ENCODE measurements at places on chromosomes 6 and 20.

DNA sequence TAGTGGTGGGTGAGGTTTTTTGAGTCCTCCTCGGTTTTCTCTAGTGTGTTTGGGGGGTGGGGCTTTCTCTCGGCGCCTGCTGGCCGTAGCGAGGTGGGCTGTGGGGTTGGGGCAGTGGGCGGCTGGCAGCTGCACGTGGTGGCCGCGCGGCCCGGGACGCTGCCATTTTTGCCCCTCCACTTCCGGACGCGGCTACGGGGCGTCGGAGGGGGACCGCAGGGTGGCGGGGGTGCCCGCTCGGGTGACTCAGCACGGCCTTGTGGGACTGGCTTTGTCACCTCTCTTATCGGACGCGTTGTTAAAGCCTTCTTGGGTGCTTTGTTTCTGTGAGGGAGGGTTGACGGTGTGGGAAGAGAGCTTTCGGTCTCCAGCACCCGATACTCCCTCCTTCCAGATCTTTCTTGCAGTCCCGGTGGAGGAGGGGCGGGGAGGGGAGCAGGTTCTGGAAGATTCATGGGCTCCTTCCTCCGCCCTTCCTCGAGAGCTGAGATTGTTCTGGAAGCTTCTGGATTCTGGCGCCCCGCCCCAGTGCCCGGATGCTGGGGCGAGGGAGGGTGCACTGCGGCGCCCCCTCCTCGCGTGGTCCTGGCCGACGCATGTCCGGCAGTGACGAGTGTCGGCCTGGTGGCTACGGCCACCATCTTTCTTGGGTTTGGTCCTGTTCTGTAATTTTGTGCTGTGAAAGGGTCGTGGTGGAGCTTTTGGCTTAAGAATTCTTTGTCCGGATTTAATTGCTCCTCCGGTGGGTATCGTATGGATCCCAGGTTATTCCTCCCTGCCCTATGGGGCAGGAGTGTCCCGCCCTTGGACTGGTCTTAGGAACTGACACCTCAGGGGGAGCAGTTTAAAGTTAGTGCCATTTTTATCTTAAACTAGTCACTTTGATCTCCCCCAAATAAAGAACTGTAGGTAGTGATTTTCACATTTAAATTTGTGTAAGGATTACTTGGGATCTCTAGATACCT lies 719 bp downstream of the HSP90AB1 start:
- peak; percentile 81 for DNase-seq

GRCh38 chr20:47664068-47664437 lies 121.2 kb downstream of the SULF2 start:
- DNase-seq: no peak

GRCh38 chr6:20605581-20605980 lies 71.3 kb downstream of the CDKAL1 start:
- no peak for DNase-seq

DNA sequence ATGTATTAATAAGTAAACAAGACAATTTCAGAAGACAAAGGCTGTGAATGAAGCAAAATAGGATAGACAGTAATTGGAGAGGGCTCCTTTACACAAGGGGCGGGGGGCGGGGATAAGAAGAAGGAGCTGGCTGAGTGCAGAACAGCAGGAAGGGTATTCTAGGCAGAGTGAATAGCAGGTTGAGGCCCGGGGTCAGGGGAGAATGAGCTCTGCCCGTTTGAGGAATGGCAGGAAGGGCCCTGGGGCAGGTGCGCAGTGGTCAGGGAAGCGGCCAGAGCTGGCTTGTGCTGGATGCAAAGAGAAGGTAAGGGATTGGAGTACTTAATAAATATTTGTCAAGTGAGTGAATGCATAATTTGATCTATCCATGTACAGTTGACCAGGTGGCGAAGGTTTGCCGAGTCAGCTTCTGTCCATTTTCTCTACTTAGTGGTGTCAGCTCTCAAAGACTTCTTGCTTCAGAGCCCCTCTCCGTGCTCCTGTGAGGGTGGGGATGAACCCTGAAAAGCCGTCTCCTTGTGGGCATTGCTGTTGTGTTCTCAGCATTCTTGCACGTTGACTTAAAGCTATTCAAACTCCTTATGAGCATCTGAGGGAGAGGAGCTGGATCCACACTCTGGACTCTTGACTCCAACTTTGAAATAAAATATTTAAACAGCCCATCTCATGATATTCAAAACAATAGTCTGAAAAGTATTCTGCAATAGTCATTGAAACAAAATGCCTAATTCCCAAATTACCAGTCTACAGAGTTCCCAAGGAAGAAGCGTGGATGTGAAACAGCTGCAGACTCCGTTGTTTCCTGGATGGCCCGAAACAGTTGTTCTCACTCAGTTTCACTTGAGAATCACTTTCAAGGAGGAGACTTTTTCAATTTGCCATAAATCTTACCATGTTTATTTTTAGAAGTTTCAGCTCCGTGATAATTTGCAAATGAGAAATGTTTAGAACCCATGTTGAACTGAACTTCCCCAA lies 105.1 kb downstream of the EDN3 start:
- DNase-seq: no peak

GRCh38 chr6:33981421-33981820 lies 164.5 kb downstream of the GRM4 start:
- DNase-seq: no peak

DNA sequence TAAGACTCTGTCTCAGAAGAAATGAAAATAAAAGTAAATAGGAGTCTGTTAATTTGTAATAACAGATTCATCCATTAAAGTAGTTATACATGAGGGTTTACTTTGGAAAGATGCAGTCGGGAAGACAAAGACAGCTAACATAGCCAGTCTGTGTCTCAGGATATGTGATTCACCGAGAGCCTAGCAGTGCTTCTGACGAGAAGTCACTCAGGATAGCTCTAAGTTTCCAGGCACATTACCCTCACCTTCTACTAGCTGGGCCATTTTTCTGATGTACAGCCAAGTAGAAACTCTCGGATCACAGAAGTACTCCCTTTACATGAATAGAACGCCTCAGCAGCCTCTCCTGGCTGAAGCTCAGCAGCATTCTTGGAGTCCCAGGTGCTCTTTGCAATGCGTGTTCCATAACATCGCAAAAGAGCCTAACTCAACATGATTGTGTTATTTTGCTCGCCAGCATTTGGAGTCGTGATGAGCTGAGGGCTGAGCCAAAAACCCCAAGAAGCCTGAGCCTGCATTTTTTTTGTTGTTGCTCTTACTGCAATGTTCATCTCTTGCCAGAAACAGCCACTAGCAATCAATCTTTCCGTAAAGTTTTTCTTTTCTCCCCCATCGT lies 22.4 kb upstream of the TASP1 start:
- no peak for DNase-seq

DNA sequence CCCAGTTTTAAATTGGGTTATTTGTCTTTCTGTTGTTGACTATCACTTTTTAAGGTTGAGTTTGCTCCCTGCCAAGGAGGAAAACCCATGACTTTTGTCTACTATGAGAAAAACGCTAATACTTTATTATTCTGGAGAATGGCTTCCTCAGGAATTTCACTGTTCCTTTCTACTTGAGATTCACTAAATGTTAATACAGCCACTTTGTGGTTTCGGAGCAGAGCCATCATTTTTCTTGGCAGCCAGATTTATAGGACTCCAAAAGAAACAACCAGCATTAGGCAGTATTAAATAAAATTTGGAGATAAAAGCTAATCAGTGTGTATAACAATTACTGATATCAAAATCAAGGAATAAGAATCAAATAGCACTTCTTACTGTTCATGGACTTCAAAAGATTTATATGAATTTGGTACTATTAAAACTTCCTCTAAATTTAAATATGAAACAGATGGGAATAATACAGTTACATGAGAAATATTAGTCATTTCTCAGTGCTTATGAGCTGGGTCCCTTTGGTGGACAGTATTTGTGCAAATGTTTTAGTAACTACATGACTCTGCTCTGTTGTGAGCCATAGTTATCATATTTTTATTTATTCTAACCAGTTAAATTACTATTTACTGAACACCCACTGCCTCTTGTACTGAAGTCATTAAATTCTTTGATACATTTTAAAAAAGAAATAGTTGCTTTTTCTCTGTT lies 64.1 kb upstream of the FBXO30 start:
- no peak for DNase-seq

- no peak for DNase-seq
Observed at GRCh38 chr6:87909849-87910248, 137.8 kb upstream of the SPACA1 start.

DNA sequence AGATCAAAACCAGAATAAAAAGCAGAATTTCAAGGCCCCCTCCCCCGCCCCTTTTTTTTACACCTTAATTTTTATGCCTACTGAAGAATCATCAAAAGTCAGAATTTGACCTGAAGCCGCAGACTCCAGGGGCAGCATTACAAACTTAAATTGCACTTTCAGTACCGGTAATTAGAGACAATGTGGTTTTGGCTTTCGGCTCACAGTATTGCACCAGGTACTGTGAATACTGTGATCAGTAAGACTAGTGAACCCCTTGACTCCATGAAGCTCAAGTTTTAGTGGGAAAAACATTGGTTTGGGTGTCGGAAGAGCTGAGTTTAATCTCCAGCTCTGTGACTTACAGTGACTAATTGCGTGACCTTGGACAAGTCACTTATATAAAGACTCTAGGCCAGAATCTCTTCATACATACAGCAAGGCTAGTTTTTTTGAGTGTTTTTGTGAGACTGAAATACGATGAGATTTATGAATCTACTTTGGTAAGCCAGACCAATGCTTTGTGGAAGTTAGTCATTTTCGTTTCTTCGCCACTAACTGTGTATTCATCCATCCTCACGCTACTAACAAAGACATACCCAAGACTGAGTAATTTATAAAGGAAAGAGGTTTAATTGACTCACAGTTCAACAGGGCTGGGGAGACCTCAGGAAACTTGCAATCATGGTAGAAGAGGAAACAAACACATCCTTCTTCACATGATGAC lies 114.7 kb downstream of the SASH1 start:
- no peak for DNase-seq

- DNase-seq: no peak
Observed at GRCh38 chr20:3358676-3359340, 48.7 kb downstream of the DNAAF9 start.

DNA sequence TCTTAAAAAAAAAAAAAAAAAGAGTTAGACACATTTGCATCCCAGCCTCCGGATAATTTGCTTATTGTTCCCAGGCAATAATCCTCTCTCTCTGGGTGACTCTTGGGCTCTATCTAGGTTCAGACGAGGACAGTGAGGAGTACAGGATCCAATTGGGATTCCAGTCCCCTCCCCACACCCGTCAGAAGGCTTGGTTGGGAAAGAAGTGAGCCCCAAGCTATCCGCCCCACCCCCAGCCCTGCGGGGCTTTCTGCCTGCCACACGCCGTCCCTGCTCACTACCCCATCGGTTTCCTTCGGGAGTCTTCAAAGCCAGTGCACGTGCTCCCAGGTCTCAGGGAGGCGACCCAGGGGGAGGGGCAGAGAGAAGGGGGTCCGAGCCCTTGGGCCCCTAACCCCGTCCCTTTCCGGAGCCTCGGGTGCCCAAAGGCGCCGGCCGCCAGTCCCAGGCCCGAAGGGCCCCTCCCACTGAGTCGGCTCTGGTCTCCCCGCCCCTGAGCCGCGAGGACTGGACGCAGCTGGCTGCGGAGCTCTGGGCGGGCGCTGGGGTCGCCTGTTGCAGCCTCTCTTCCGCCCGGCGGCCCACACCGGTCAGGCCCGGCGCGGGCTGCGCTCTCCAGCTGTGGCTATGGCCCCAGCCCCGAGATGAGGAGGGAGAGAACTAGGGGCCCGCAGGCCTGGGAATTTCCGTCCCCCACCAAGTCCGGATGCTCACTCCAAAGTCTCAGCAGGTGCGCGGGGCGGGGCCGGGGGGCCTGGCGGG lies 2.5 kb downstream of the MYMX start:
- peak; percentile 86 for DNase-seq

DNA sequence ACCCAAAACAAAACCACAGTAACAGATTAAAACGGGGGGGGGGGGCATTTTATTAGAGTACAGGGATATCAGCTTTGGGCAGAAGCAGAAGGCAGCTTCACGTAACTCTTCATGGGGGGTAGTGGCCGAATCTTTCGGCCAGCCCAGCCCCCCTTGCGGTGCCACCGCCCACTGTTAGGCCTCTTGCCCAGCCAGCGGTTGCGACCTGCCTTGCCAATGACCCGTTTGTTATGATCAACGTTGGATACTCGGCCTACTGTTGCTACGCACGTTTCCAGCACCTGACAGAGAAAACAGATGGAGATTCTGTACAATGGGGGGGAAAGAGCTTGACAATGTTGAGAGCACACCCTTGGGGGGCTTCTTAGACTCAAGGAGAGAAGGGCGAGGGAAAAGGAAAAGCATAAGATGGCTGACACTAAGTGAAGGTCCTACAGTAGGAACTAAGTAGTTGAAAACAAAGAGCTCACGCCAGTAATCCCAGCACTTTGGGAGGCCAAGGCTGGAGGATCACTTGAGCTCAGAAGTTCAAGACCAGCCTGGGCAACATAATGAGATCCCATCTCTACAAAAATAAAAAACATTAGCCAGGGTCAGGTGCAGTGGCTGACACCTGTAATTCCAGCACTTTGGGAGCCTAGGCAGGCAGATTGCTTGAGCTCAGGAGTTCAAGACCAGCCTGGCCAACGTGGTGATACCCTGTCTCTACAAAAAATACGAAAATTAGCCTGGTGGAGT lies 724 bp upstream of the CUL7 start:
- DNase-seq: no peak

- no peak for DNase-seq
Observed at GRCh38 chr20:50866831-50867230, 64.4 kb downstream of the ADNP start.

GRCh38 chr6:85751374-85752055 lies 108.8 kb upstream of the SYNCRIP start:
- no peak for DNase-seq

GRCh38 chr6:137389150-137389704 lies 105.0 kb downstream of the OLIG3 start:
- peak; percentile 35 for DNase-seq

- no peak for DNase-seq
Observed at GRCh38 chr6:129790785-129791184, 70.3 kb downstream of the TMEM244 start.

DNA sequence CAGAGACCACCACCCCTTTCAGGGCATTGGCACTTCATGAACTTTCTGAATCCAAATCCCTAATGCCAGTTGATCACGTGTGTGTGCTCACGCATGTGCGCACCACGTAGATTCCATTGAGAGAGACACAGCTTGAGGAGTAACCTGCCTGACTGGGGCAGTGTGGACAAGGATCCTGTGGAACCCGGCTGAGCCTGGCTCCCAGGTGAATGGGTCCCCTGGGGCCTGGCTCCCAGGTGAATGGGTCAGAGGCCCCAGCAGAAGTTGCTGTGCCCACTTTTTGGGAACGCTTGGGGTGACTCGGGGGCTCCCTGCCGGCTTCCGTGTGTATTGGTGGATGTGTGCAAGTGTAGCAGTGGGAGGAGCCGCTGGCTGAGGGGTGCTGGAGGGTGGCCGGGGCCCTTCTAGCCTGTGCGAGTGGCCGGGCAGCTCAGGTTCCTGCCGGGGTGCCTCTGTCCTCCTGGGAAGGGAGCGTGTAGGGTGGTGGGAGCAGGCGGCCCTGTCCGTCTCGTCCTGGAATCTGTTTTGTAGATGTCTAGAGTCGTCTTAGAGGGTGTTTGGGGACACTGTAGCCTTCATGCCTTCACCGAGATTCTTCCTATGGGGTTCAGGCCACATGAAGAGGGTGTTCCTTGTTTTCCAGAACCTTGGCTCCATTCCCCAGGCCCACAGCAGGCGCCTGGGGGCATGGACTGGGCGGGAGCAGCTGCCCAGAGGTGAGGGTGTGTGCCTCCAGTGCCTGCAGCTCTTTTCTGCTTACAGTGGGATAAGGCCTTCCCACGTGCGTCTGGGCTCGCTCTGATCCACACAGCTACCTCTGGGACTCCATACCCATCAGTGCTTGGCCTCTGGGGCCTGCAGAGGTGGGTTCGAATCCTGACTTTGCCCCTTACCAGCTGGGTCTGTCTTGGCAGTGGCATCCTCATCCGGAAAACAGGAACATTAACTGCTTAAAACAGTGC lies 3.2 kb downstream of the RBM38 start:
- DNase-seq: no peak

GRCh38 chr6:110048221-110048875 lies 70.2 kb downstream of the GPR6 start:
- no peak for DNase-seq
